ENCODE measurements at places on chromosomes 1 and 21.

DNA sequence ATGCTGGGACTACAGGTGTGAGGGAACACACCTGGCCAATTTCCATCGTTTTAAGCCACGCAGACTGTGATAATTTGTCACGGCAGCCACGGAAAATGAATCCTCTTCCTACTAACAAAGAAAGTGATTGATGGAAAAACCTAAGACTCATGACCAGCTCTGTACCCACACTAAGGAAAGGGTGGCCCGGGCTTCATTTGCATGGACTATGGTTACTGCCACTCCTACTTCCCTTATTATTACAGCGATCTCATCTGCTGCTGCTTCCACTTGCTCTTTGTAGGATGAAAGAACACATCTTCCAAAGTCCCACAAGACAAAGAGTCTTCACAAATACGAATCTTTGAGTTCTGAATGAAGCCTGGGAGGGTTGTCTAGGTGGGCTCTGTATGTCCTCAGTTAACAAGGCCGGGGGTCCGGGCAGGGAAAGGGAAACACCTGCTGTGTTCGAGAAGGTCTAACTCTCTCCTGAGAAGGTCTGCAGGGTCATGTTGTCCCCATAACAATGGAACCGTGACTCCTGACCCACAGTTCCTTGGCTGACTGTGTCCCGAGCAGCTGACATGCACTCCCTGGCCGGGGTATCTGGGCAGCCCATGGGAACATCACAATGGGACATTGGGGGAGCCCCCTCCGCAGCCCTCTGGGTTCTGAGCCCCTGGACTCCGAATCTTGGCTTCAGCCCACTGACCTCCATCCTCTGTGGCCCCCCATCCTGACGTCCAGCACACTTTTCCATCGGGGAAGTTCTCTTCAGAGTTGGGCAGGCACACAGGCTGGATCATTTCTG is 13.3 kb upstream of the TFF1 start:
- DNase-seq: no peak

DNA sequence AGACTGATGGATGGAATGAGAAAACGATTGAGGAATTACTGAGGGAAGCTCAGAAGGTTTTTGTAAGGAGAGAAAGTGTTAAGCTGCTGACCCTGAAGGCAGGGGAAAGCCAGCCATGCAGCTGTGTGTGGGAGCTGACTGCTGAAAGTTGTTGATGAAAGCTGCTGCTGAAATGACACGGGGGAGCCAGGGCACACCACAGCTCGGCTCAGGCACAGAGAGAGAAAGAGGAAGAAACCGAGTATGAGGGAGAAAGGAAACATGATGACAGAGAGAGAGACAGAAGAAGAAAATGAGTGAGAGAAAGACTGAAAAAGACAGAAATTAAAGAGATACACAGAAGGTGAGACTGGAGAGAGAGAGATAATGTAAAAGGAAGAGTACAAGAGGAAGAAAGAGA is 115.5 kb downstream of the LRRC53 start:
- DNase-seq: no peak

DNA sequence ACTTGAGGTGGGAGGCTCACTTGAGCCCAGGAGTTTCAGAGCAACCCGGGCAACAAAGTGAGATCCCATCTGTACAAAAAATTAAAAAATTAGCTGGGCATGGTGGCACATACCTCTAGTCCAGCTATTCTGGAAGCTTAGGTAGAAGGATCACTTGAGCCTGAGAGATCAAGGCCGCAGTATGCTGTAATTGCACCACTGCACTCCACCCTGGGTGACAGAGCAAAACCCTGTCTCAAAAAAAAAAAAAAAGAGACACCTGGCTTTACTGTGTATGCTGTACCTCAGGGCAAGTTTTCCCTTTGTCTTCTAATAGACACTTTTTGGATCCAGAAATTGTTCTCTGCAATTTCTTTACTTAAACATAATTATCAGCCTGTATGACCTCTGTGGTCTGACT is 23.1 kb upstream of the RCC1 start:
- DNase-seq: no peak

- DNase-seq: no peak
These were observed 45.2 kb upstream of the FMO2 start for GRCh38 chr1:171139890-171140289.

DNA sequence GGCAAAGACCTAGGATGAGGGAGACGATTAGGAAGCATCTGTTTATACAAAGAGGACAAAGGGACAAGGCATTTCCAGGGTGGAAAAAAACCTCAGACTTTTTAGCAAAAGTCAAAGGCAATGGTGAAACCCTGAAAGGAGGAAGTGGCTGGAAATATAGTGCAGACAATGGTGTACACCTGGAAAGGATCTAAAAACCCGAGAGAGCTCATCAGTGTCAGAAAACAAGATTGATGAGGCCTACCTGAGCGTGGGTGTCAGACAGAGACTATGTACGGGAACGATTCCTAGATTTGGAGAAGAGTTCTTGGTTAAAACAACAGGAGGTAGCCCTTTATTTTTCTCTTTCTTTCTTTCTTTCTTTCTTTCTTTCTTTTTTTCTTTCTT is 68.8 kb upstream of the HUNK start:
- no peak for DNase-seq

Data from T-cell (primary cell).